ENCODE measurements at places on chromosomes 3 and 15. TPM values are rescaled to one million over a fixed set of nuclear protein-coding genes. Genes with fewer than 3 reads are reported as not detected.

NPAP1 gene
- not detected for total RNA-seq

KNSTRN gene
- 14.0 TPM for total RNA-seq

ALAS1 gene
- total RNA-seq = 40.3 TPM

VGLL3 gene
- 93.0 TPM for total RNA-seq

SLC12A1 gene
- not detected for total RNA-seq
